ENCODE measurements at places on chromosomes 5 and 9.

- DNase-seq = no peak
These were observed 95.6 kb upstream of the SPOCK1 start for GRCh38 chr5:137594717-137595116.

DNA sequence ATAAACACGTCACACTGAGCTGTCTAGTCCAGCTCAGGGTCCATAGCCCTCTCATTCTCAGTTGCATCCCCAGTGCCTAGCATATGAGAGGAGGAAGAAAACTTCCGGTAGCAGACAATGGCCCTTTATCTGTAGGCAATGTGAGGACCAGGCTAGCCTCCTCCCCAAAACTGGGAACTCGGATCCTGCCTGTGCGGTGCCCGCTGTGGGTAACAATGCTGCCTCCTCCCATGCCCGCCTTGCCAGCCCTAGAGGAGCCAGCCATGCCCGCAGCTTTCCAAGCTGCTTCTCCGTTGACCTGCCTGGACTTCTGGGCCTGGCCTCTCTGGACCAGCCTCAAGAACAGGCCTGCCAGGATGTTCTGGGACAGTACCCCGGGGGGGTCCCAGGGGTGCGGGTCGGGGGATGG is 74.6 kb upstream of the ORM1 start:
- no peak for DNase-seq

- no peak for DNase-seq
These were observed 158.7 kb downstream of the NFIB start for GRCh38 chr9:14155237-14155636.

DNA sequence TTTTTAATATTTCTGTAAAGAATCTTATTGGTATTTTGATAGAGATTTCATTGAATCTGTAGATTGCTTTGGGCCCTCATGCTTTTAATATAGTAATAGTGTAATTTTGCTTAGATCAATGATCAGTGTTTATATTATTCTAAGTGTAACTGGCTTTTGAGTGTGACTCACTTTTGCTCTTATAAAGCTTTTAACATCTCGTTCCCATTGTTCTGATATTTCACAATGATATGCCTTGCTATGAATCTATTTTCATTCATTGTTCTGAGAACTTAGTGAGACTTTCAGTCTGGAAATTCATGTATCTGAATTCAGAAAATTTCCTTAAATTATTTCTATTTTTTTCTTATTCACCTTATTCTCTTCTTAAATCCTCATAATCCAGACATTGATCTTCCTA is 13.5 kb upstream of the MAMDC2 start:
- no peak for DNase-seq

DNA sequence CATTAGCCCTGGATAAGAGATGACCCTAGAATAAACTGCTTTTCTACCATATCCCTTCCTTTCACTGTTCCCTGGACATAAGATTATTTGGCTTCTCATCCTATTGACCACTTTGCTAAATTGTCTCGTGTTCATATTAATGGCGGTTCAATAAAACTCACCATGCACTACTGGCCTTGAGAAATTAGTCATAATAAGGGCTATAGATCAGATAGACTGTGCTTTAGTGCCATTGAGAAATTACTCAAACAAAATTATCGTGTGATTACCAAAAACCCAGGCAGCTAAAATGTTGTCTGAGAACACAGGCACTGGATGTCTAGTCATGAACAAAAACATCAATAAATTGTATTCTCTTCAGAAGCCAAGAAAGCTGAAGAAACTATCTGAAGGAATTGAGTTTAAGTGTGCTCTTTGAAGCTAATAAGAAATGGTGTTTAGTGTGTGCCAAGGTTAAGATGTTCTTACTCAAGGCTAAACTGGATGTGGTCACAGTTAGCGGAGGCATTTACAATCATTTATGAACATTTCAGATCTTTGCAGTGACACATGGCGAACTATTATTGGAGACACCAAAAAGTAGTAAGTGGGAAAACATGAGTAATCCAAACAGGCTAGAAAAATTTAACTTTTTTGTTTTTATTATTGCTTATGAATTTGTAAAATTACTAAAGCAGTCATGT is 460.4 kb upstream of the RORB start:
- DNase-seq = no peak
